ENCODE measurements at places on chromosomes 2 and 18.
A peak's percentile ranks its signal among the peaks of the same experiment; 100 is the strongest.

DNA sequence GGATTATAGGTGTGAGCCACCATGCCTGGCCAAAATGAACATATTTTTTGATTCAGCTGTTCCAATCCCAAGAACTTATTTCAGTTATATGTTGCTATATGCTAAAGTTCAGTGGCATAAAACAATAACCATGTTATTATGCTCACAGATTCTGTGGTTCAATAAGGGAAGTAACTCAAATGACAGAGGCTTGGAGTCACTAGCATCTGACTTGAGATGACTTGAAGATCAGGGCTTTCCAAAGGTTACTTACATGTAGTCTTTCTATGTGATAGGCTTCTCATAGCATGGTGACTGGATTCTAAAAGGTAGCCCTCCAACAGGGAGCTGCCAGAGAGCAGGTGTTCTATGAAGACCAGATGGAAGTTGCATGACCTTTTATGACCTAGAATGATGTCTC lies 17.2 kb downstream of the CLK1 start:
- DNase-seq = no peak

DNA sequence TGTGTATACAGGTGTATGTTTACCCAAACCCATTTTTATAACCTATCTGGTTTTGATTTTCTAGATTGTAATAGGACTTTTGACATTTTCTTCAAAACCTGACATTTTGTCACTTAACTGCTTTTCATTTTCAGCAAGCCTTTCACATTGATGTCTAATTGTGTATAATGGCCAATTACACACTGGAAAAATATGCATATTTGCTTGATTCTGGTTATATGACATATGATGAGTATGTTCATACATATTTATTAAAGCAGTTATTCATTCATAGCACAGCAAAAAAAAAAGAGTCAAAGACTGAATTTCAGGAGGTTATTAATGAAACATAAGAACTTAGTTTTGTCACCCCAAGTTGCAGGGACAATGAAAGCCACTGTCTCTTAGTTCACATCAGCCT lies 307.7 kb upstream of the TNP1 start:
- no peak for DNase-seq

- no peak for DNase-seq
Measured at GRCh38 chr2:182018218-182018617, 32.6 kb downstream of the PPP1R1C start.

GRCh38 chr2:70362661-70363060 lies 60.8 kb upstream of the FAM136A start:
- peak; percentile 48 for DNase-seq

DNA sequence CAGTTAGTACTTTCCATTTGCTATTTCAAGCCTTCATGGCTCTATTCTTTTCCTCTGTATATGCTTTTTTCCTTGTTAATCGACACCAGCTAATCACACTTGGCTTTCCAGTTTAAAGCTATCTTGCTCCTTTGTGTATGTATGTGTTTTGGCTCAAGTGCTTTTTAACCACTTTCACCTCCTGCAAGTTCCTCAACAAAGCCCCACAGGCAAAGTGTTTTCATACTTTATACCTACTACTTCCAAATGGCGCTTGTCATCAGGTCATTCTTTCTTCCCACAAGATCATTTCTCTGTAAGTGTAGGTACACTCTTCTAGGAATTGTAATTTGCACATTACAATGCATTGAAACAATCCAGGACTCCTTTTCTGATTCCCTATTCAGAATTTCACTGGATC lies 64.0 kb upstream of the FIGN start:
- DNase-seq = no peak

DNA sequence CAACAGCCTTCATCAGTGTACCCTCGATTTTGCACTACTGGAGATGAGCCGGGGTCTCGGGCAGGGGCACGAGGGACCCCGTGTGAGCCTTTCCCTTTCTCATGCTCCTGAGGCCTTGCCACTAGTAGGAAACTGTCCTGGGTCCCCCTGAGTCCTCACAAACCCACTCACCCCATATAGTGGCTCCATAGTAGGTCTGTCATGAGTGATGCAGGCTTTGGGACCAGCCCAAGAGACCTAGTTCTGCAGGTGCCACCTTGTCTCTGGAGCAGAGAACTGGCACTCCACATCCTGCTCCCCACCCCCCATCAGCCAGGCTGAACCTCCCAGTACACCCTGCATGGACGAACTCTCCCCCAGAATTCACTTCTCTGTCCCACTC lies 187.1 kb downstream of the SMAD7 start:
- no peak for DNase-seq

- DNase-seq = peak; percentile 64
Measured at GRCh38 chr2:174263997-174264396, 15.7 kb upstream of the OLA1 start.

GRCh38 chr2:50875561-50875960 lies 156.4 kb downstream of the NRXN1 start:
- no peak for DNase-seq

DNA sequence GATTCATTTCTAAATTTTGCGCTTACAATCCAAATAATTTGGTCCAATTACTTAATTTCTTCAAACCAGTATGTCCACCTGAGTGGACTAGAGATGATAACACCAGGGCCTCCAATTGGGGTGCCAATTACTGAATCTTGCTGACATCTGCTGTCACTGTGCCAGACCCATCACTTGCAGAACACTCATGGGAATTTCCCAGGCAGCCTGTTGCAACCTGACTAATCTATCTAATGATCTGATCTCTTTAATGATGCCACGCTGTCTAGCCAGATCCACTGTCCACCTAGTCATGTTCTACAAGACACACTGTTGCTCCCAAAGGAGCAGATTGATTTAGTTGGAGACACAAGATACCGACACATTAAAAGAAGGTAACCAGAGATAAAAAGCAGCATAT lies 11.8 kb upstream of the LRP1B start:
- DNase-seq = no peak

- DNase-seq = no peak
Measured at GRCh38 chr2:41698678-41699422, 349.0 kb upstream of the PKDCC start.

GRCh38 chr2:215613888-215614287 lies 178.0 kb upstream of the FN1 start:
- DNase-seq = no peak

GRCh38 chr2:17156086-17156485 lies 362.2 kb downstream of the RAD51AP2 start:
- DNase-seq = no peak

DNA sequence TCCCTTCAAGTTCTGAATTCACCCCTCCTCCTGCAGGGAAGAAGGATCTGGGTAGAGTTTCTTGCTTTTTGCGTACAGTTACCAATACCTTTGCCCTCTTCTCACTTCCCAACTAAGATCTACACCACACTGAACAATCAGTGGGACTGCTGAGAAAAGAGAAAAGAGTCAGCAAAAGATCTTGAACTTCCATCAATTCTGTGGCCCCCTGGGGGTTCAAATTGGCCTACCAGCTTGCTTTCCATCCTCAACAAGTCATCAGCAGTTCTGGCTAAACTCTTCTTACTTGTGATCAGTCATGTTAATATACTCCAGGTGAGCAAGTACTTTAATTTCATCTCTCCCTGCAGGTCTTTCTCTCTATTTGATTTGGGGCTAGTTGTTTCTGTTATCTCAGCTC lies 739.3 kb upstream of the LRRTM4 start:
- DNase-seq = no peak

DNA sequence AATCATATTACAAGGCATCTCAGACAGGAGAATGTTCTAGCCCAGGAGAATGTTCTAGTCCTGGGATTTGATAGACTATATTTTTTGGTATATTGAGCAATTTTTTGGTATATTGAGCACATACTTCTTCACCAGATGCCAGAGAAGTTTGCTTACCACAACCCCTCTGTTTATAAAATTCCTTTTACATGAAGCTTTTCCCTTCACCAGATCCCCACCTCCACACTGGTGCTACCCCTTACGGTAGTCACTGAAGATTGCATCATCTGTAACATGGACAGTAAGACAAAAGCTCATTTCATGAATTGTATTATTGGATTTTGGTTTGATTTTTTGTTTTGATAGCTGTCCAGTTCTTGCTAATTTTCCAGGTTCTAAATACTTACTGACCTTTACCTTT lies 7.2 kb upstream of the HNMT start:
- DNase-seq = peak; percentile 61

DNA sequence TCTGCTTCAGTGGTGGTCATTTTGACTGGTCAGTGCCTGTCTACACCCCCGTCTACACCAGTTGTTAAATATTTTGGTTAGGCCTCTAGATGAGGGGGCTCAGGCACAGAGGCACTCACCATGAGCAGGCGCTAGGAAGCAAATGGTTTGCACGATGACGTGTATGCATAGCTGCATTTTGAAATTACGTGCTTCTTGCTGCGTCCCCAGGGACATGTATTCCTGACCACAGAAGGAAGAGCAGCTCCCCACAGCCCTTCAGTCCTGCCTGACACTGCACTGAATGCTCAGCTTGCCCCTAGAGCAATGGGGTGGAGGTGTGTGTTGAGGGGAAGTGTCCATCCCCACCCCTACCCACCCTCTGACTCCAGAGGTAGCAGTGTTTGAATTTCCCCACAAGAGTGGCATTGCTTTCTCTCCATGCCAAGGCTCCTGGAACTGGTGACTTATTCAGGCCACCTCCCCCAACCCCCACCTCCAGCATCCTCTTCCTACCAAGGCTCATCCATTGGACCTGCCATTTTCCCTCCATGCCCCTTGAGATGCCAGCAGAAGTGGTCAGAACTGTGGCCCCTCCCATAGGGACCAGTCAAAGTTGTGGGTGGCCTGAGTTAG lies 11.4 kb upstream of the ZAP70 start:
- no peak for DNase-seq

DNA sequence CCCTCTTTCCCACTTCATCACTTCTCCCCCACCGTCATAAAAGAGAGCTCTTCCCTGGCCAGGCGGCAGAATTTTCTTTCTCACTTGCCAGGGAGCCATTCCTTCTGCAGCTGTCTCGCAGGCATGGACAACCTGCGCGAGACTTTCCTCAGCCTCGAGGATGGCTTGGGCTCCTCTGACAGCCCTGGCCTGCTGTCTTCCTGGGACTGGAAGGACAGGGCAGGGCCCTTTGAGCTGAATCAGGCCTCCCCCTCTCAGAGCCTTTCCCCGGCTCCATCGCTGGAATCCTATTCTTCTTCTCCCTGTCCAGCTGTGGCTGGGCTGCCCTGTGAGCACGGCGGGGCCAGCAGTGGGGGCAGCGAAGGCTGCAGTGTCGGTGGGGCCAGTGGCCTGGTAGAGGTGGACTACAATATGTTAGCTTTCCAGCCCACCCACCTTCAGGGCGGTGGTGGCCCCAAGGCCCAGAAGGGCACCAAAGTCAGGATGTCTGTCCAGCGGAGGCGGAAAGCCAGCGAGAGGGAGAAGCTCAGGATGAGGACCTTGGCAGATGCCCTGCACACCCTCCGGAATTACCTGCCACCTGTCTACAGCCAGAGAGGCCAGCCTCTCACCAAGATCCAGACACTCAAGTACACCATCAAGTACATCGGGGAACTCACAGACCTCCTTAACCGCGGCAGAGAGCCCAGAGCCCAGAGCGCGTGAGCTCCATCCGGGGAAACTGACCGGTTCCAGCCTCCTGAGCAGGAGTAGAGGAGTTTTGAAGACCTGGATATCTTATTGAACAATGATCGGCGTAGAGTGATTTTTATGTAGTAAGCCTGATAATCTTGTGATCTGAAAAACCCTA lies at the start of gene MSGN1:
Gene MSGN1 (plus strand): TSS at position 65 of the 850 bp plus-strand sequence. CDS start 59 bp downstream, at position 124.
- DNase-seq = no peak

GRCh38 chr18:49061991-49062831 lies 111.4 kb upstream of the SMAD7 start:
- DNase-seq = no peak

GRCh38 chr2:233075141-233075965 lies 15.2 kb downstream of the INPP5D start:
- DNase-seq = no peak

DNA sequence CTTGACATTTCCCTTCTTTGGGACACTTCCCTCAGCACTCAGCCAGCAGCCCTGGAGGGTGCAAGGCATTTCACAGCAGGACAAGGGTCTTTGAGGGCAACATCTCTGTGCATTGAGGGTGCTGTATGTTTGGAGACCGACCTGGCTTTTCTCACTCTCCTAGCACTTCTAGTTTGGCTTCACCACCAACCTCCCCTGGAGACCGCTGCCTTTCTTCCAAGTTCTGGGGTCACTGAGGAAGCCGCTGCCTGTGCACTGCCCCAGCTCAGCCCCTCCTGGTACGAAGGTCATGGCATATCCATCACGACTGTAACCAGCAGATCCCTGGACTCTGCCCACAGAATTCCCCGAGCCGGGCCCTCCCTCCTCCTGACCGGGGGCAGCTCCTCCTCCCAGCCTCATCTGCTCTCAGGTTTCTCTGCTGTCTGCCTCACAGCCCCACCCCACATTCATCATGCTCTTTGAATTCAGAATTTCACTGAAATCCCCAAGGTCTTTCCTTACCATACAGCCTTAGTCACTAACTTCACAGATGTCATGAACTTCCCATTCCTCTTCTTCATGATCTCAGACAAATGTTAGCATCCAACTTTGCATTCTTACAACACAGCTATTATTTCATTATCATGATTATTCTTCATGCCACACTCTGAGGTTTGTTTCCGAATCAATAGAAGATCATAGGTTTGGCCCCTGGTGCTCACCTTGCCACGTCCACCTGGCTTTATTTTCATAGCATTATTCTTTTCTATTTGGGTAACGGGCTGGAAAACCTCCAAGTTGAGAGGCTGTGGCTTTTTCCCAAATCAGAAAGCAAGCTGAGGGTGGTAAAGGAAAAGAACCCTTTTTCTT lies 113.0 kb upstream of the COPS8 start:
- DNase-seq = peak; percentile 19

DNA sequence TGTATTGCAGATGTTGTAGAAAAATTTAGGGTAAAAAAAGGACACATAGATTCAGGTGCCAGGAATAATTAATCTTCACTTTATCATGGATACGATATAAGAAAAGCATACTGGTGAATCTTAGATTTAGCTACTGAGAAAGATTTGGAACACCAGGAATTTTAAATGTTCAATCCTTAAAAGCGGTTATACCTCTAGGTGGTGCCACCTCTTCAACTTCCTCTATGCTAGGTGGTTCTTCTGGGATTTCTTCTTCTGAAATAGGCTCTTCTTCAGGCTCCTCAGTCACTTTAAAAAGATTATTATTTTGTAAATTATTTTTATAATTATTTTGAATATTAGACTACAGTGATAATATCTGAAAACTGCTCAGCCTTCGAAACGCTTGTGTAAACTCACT lies 133.1 kb downstream of the TTN start:
- DNase-seq = no peak

- no peak for DNase-seq
Measured at GRCh38 chr2:181408861-181409260, 48.3 kb upstream of the ITGA4 start.

DNA sequence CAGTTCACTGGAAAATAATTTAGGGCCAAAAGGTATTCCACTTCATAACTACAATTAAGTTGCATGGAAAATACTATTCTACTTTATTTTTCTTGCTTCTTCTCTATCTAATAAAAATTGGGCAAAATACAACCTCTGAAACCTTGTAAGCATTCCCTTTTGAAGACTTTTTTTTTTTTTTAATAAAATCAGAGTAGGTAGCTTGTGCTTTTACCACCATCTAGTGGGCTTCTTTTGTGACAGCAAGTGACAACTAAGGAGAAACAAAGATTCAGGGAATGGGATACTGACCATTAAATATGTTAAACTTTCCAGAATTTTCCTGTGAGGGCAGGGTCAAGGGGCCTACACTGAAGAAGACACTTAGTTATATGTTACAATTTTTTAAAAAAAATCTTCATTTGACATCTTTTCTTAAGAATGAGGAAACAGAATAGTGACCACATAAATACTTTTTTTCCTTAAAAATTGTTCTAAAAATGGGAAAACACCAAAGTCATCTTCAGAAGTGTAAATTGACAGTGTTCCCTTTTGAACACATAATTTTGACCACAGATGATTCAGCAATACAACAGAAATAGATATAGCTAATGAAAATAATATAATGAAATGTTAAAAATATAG lies 1183.2 kb upstream of the ACVR2A start:
- peak; percentile 42 for DNase-seq

Measured in HFFc6 (cell line).